ENCODE measurements at places on chromosomes 5 and 9.
A peak's percentile ranks its signal among the peaks of the same experiment; 100 is the strongest.

- DNase-seq = no peak
Measured at GRCh38 chr5:72021651-72022357, 85.5 kb upstream of the MAP1B start.

GRCh38 chr9:91424403-91425176, 958 bp upstream of the NFIL3 start:
- DNase-seq = peak; percentile 95

DNA sequence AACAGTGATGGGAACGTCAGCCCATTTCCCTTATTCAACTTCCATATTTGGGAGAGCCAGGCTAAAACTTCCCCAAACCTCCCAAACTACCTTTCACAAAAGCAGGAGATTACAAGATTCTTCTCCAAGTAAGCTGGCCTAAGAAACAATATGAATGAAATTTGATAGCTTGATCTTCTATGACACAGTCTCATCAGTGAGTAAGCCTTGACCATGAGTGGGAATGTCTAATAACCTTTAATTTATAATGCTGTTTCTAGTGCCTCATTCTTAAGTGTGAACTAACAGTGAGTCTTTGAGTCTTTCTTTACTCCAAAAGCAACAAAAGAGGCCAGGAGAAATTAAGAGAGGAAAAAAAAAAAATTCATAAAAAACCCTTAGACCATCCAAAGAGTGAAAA, 1379.9 kb downstream of the EFNA5 start:
- no peak for DNase-seq

DNA sequence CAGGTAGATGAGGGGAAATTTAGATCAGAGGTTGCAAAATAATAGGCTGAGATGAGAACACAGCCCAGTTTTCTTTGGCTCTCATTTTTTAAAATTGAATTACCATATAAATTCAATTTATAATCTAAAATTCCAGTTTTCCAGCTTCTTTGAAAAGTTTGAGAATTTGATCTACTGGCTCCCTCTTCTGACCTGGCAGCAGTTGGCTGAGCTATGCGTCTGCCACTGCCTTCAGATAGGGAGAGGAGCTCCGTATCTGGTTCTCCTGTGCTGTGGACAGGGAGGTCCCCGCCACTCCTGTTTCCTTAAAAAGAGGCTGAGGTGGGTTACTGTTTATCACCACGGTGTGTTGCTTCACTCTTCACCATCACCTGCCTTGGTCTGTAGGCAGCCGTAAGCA, 103.7 kb downstream of the ARHGAP26 start:
- no peak for DNase-seq

- no peak for DNase-seq
Measured at GRCh38 chr5:134857401-134857800, 11.6 kb downstream of the C5orf24 start.

DNA sequence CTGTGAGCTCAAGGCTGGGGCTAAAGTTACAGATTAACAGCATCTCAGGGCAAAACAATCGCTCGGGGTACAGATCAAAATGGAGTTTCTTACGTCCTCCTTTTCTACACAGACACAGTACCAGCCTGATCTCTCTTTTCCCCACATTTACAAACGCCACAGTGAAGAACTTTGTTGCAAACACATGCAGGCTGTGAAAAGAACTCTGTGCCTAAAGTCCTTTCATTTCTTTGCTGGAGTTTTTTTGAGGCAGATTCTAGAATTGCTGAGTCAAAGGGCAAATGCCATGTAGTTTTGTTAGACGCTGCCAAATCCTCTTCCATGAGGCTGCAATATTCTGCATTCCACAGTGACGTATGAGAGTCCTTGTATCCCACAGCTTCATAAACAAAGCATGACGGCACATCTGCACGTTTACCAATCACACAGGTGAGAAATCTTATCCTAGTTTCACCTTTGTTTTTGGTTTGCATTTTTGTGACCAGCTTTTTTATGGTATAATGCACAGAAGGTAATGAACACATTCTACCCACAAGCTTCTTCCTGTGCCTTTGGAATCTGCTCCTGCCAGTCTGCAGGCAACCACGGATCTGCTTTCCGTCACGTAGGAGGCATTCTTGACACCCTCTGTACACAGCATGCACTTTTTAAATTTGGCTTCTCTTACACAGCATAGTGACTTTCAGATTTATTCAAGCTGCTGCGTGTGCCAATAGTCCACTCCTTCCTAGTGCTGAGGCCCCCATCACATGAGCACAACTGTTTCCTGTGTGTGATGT, 44.6 kb upstream of the LPCAT1 start:
- DNase-seq = no peak

DNA sequence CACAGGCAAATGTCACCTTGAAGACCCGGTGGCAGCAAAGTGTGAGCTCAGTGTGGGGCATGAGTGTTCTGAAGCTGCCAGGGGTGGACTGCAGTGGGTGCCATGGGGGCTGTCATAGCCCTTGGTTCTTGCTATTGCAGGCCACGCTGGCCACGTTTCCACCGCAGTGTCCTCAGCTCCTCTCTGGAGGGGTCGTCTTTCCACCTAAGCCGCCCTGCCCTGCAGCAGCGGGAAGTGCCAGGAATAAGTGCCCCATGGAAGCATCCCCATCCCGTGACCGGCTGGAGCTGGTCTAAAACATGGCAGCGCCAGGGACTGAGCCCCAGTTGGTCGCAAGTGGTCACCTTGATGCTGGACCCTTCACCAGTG, 6.9 kb downstream of the OBP2B start:
- no peak for DNase-seq

GRCh38 chr5:106587-106986, 14.6 kb downstream of the PLEKHG4B start:
- DNase-seq = no peak

DNA sequence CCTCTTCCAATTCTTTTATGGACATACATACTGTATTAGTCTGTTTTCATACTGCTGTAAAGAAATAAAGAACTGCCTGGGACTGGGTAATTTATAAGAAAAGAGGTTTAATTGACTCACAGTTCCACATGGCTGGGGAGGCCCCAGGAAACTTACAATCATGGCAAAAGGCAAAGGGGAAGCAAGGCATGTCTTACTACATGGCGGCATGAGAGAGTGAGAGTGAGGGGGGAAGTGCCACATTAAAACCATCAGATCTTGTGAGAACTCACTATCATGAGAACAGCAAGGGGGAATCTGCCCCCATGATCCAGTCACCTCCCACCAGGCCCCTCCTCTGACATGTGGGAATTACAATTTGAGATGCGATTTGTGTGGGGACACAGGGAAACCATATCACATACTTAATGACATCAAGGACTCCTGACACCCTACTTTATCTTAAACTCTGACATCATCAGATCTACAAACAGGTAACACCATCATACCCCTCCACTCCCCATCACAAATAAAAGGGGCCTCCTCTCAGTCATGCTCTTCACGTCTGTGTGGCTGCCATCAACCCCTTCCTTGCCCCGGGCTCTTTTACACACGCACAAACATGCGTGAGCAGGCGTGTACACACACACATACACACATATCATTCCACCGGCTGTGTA, 9.7 kb downstream of the ANKRD33B start:
- no peak for DNase-seq

DNA sequence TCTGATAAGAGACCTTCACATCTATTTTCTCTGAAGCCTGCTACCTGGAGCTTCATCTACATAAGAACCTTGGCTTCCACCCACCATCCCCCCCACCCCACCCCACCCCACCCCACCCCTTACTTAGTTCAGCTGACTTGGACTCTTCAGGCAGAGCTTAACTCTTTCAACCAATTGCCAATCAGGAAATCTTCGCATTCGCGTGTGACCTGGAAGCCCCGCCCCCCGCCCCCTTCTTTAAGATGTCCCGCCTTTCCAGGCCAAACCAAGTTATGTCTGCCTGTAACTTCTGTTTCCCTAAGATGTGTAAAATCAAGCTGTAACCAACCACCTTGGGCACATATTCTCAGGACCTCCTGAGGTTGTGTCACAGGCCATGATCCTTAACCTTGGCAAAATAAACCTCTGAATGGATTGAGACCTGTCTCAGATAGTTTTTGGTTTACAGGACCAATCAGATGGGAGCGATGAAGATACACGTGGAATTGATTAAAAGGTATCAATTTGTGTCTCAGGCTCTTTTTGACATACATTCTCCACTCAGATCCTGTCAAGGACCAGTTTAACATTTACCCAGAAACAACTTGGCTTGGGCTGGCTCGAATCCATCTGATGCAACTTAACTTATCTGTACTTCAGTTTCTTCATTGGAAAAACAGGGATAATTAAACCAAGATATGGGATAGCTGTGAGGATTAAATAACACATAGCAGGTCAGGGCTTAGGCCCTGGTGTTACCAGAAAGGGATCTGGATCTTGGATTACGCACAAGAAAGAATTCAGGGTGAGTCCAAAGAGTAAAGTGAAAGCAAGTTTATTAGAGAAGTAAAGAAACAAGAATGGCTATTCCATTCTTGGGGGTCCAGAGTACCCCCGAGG, 43.6 kb downstream of the GALNT12 start:
- DNase-seq = no peak

DNA sequence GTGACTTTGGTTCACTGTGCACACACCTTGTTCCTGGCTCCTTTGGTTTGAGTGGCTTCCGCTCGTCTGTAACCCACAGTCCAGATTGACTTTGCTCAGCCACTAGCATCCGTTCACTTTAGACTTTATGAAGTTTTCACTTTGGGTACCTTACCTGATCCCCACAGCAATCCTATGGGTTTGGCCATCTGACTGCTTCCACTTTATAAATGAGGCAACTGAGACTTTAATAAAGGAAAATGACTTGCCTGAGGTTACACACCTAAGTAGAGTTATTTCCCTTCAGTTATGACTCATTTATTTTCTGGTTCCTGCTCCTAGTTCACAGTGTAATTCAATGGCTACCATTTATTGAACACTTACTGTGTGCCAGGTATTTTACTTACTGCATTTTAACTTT, 94.2 kb upstream of the SAP30L start:
- no peak for DNase-seq

DNA sequence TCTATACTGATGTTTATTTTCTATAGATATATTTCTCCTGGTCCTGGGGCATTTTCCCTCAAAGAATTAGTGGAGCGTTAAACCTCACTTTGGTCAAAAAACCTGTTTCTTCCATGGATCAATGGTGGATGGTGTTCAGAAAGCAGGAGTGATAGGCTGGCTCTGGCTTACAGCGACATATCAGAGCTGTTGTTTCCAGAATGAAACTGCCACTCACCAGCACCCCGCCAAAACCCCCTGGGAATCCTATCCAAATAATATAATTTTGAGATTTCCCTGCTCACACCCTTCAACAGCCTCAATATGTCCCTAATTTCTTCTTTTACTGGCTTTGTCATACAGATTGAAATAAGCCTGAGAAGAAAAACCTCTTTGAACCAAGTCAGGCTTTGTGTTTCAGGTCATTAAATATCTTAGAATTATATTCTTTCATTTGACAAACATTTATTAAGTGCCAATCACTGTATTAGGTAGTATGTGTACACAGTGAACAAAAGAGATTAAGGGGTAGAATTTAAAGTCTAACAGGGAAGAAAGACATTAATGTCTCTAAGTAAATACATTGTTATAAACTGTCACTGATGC, 144.5 kb upstream of the GPR151 start:
- no peak for DNase-seq

GRCh38 chr9:126299706-126300276, 26.8 kb upstream of the MVB12B start:
- DNase-seq = no peak

- DNase-seq = no peak
Measured at GRCh38 chr9:37632479-37632878, 18.3 kb upstream of the FRMPD1 start.

DNA sequence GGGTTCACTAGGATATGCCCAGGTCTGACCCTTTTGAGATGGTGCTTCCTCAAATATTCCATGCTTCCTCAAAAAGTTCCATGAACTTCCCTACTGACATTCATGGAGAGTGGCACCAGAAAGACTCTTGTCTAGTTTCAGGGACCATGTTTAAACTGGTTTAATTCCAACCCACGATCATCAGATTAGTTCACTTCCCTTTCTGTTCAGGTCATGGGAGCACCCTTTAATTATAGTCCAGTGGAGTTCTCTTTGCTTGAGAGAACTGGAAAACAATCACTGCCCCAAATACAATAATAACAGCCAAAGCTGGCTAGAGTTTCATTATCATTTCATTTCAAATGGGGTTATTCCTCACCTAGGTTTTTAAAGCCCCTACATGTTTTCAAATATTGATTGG, 9.7 kb upstream of the ERBIN start:
- DNase-seq = no peak

GRCh38 chr5:88890070-88890781, 7.2 kb upstream of the MEF2C start:
- no peak for DNase-seq

DNA sequence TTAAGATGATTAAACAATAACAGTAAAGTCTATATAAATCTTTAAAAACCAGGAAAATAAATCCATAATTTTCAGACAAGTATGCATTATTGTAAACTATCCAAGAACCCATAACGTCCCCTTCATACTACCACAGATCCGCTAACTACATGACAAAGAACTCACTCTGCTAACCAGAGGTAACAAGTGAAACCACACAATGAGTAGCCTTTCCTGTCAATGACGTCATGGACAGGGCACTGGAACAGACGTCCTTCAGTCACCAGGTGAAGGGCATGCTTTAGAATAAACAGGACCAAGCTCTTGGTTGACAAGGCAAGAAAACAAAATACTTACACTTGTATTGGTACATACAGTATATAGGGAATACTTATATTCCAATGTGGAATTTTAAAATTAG, 45.2 kb downstream of the RNF130 start:
- DNase-seq = no peak

GRCh38 chr5:115600766-115601165, 1.5 kb downstream of the TICAM2 start:
- no peak for DNase-seq

- no peak for DNase-seq
Measured at GRCh38 chr9:129677456-129677855, 12.0 kb downstream of the PRRX2 start.

DNA sequence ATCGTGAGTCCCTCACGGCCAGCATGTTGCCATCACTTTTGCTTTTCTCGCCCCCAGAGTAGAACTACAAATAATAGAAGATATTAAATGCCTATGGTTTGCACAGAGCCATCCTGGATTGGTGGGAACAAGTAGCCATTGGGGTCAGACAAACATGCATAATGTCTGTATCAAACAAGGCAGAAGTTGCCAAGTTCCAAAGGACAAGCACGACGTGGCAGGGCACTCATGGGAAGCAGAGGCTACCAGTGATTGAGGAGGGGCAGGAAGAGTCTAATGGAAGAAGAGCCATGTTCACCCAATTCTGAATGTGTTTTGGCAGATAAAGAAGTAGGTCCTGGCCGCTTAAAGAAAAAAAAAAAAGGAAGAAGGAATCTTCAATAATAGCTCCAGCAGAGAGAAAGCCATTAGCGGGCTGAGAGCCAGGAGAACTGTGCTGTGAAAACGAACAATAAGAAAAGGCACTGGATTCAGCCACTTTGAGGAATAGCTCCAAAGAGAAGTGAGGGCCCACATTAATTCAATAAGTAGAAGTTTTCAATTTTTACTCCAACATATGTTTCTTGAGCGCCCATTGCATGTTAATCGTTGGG, 153.7 kb upstream of the ADCY2 start:
- no peak for DNase-seq

DNA sequence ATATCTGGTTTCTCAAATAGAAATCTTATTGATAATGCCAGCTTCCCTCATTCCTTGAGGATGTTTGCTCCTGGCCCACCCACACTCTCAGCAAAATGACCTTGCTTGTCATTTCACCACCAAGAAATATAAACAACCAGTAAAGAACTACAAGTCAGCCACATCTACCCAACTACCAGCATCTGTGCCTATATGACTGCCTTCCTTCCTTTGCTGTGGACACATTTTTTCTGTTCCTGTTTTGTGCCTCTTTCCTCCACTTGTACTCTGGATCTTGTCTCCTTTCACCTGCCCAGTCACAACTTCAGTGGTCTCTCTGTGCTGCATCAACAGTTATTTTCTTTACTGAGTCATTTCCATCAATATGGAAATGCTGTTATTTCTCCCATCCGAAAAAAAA, 20.3 kb downstream of the KIF2A start:
- DNase-seq = no peak
